Neural crest cell (in vitro differentiated cells): ENCODE measurements at places on chromosomes 16 and 17.

- no peak for DNase-seq
Measured at GRCh38 chr17:40311575-40311974, 2.6 kb downstream of the RARA start.

- no peak for DNase-seq
Measured at GRCh38 chr17:1583556-1583955, 21.0 kb upstream of the PITPNA start.

DNA sequence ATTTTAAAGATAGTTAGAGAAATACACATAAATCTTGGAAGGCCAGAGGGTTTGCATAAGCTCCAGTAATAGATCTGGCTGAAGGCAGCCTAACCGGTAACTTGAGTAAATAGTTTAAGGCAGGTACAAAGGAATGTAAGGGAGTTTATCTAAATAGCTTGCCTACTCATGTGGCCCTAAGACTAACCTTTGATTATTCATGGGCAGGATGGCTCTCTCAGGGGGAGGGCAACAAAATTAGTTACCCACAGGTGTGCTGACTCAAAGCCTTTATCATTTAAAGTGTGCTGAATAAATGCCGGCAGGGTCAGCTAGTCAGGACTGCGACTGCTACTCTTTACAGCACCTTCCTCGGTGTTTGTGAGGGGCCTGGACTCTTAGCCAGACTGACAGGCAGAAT lies 761.3 kb upstream of the KIF2B start:
- no peak for DNase-seq

- no peak for DNase-seq
Measured at GRCh38 chr16:23949630-23950290, 114.0 kb downstream of the PRKCB start.

GRCh38 chr17:8311131-8311790 lies 1.2 kb downstream of the ARHGEF15 start:
- no peak for DNase-seq

DNA sequence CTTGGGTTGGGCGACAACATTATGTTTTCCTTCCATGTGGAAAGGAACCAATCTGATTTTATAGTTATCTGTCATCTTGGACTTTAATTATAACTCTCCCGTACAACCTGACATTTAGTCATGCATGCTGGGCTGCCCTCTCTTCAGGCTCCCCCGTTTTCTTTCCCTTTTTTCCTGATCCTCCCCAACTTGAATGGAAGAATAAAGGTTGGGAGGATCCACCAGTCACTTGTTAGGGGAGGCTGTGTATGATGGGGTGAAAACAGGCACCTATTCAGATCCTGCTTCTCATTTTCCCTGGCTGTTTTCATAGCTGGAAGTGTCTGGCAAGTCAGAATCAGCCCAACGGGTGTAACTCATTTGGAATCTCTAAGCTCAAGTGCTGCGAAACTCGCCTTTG lies 267.2 kb upstream of the SALL1 start:
- no peak for DNase-seq

GRCh38 chr16:51376080-51376479 lies 225.0 kb upstream of the SALL1 start:
- DNase-seq = no peak

GRCh38 chr16:85171759-85172454 lies 59.6 kb upstream of the CIBAR2 start:
- DNase-seq = no peak

DNA sequence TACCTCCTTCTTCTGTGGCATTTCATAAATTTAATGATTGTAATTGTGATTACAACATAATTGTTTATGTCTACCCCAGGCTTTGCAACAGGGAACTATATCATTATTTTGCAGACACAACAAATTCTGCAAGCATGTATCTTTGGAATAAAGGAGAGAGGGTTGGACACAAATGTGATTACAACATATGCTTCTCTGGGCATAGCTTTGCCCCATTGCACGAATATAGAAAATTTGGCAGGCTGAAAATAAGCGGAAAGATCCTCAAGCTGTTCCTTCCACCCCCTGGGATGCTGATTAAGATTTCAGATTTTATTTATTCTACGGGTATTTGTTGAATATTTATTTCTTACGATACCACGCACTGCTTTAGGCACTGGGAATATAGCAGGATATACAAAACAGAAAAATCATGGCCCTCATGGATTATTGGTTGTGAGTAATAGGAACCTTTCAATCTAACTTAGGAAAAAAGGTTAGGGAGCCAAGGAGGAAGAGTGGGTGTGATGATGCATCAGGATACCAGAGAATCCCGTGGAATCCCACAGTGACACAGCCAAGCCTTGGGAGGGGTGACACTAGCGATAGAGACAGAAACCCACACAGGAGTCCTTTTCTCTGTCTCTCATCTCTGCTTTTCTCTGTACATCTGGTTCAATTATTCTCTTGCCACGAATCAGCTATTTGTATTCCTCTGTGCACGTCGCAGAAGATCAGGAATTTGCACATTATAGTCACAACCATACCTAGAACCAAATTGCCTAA lies 520.7 kb downstream of the MAF start:
- no peak for DNase-seq

DNA sequence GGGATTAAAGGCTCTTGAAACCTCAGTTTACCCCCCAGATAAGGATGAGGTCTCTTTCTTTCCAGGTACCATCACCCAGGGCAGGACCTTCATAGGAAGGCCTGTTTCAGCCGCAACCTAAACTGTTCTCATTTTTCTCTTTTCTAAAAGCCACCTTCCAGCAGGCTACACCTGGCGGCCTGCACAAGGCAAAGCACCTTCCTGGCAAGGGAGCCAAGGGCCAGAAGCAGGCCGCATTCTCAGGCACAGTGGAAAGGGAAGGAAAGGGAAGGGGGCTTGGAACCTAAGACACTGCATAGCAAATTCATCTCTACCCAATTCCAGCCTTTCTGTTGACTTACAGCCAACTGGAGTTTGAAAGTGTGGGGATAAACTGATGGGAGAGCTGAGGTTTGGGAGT lies 8.9 kb upstream of the NDEL1 start:
- no peak for DNase-seq

- no peak for DNase-seq
Measured at GRCh38 chr16:57308041-57308440, 23.6 kb upstream of the PLLP start.

- no peak for DNase-seq
Measured at GRCh38 chr17:78839762-78840529, 668 bp downstream of the USP36 start.

DNA sequence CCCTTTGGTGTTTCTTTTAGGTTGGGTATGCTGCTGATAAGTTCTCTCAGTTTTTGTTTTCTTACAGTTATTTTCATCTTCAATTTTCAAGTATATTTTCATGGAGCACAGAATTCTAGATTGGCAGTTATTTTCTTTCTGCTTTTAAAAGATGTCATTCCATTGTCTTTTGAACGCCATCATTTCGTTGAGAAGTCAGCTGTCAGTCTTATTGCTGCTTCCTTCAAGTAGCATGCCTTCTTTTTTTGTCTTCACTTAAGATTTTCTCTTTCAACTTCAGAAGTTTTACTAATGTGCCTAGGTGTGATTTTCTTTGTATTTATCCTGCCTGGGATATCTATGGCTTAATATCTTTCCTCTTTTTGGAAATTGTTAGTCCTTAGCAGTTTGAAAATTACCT lies 262.2 kb upstream of the PMFBP1 start:
- no peak for DNase-seq

DNA sequence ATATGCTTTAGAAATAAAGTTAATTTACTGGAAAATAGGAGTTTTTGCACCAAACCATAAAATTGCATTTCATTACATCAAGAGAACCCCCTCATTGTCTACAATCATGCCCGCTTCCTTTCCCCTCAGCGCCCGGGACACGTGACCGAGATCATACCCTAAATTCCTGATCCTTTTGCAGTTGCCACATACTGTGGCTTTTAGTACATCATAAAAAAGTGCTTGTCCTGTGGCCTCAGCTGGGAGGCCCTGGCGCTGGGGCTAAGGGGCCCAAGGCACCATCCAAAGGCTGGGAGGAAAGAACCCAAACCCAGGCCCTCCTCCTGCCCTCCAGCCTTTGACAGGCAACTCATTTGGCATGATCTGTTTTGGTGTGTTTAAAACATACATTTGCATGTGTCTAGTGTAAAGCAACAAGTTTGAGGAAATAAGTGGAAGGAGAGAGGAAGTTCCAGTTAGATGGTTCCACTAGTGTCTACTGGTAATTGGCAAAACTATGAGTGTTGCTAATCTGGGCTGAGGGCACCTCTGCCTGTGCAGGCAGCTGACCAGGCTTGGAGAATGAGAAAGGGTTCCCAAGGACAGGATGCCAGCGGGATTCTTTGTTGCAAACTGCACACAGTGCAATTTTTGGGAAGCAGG lies 6.0 kb downstream of the CDK5R1 start:
- no peak for DNase-seq

DNA sequence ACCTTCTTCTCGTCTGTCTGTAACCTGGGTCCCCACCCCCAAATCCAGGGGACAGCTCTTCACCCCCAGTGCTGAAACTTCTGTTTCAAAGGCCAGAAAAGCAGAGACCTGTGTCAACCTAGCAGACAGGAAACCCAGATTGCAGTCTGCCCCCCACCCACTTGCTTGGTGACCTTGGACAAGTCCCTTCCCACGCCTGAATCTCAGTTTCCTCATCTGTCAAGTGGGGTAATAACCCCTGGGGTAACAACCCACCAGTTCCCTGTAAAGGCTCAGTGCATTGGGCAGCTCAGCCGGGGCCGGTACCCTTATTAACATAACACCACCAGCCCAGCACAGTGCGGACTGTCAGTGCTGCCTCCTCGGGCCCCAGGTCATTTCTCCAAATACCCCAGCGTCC lies 1.3 kb downstream of the STX1B start:
- no peak for DNase-seq

DNA sequence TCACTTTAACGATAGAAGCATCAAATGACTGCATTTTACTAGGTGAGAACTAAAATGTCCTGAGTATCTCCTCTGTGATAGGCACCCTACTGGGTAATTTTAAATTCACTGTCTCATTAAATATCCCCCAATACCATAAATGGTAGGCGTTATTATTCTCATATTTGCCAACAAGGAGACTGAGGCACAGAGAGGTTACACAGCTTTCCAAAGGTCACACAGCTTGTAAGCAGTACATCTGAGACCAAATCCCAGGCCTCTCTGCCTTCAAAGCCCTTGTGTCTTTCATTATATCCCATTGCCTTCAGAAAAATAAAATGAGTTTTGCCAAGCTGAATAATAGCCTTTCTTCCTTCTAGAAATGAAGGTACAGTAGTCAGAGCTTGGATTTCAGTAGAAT lies 502.6 kb downstream of the HAPSTR1 start:
- no peak for DNase-seq

- no peak for DNase-seq
Measured at GRCh38 chr16:4175849-4176248, 59.6 kb upstream of the ADCY9 start.

GRCh38 chr17:80294210-80294609 lies 33.6 kb downstream of the RNF213 start:
- no peak for DNase-seq

GRCh38 chr17:78747488-78747887 lies 34.6 kb downstream of the CYTH1 start:
- DNase-seq = no peak

DNA sequence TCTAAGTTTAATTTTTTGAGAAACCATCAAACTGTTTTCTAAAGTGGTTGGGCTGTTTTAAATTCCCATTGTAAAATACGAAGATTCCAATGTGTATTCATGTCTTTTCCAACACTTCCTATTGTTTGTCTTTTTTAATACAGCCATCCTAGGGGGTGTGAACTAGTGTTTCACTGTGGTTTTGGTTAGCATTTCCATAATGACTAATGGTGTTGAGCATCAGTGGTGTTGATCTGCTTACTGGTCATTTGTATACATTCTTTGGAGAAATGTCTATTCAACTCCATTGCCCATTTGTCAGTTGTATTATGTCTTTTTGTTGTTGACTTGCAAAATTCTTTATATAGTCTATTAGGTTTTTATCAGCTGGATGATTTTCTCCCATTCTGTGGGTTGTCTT lies 239.2 kb upstream of the AXIN2 start:
- DNase-seq = no peak

GRCh38 chr16:73915140-73915539 lies 381.5 kb upstream of the PSMD7 start:
- no peak for DNase-seq

DNA sequence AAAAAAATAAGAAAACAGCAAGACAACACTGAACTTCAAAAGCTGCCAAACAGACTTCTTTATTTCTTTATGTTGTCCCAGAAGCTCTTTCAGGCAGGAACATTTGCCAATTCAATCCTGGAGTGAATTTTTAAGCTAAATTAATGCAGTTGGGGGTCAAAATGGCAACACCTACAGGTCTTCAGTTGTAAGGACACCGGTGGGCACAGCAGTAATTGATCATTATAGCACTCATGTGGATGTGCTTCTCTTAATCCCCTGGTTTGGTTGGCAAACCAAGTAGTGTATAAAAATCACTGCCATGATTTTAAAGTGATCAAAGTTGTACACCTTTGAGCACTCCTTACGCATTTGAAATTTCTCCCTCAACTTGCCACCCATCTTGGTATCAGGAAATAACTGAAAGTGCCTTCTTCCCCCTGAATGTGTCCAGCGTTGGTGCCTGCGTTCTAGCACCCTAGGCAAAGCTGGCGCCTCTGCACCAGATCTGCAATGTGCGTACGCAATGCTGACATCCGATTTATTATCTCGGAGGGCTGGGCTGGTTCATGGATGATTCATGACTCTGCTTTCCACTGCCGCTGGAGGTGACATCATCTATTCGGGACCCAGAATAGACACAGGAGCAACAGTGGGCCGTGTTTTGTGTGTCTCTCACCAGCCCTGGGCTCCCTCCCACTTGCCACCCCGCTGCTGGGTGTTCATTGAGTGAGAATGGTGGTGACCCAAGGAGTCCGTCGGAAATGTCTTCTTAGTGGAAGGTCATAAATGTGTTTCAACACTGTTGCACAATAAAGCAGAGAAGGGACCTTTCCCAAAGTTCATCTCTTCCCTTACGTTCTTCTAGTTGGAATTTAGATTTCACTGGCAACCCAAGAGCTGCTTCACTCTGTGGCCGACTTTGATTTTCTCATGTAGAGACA lies 203.4 kb downstream of the CCDC182 start:
- no peak for DNase-seq

- no peak for DNase-seq
Measured at GRCh38 chr17:82180776-82181528, 31.7 kb downstream of the CCDC57 start.

- no peak for DNase-seq
Measured at GRCh38 chr17:74424657-74425056, 7.2 kb upstream of the GPRC5C start.

DNA sequence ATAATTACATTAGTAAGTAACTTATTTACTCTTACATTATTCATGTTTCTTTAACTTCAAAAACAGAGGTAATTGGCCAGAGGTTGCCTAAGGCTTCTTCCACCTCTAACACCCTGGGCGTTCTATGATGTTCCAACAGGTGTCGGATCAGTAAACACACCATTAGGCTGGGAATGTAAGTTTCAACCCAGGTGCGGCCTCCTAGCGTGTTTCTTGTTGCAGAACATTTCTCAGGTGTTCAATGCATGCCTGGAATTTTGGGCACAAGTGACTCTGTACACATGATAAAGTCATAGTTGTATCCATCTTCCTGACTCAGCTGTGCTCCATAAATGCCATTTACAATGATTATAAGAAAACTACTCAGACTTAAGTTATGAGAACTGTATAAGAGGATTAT lies 1.0 kb downstream of the KRTAP2-2 start:
- no peak for DNase-seq
